Upper lobe of left lung (tissue), 6 donors: ENCODE measurements at places on chromosomes 11 and 22. TPM values are rescaled to one million over a fixed set of nuclear protein-coding genes. Genes with fewer than 3 reads are reported as not detected.
A peak's percentile ranks its signal among the peaks of the same experiment; 100 is the strongest.

GRCh38 chr11:78829146-78829545 is 254.5 kb upstream of the NARS2 start:
- H3K4me3 ChIP-seq, result no peak overlapping the region
- no peaks in the 10 kb centered on the region for H3K27me3 ChIP-seq
- H3K27ac ChIP-seq, result peak overlapping the region; percentile 18
- H3K36me3 ChIP-seq, result no peaks in the 10 kb centered on the region

DNA sequence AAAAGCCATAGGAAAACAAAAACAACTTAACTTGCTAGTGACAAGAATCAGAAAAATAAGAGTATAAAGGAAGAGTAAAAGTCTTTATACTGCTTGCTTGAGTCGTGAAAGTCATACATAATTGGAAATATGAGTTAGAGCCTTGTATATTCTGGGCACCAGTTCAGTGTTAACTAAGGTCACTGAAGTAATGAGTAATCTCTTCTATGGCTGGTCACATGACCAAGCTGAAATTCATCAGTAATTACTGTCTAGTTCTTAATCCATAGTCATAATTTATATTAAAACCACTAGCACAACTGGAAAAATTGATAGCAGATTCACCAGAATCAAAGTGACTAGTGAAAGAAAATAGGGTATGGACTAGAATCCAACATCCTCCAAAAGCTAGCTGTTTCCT is 84.4 kb upstream of the SLC5A12 start:
- no peak for DNase-seq
- no peaks in the 10 kb centered on the region for H3K36me3 ChIP-seq
- H3K4me1 ChIP-seq, result no peaks in the 10 kb centered on the region
- no peak overlapping the region for H3K4me3 ChIP-seq
- no peak overlapping the region for H3K27ac ChIP-seq

Gene MIF
- total RNA-seq, result 325 TPM

Gene OSM
- total RNA-seq, result 5.9 TPM

Gene CHKB
- total RNA-seq, result 62.5 TPM
